Cardiac muscle cell (in vitro differentiated cells and primary cell): ENCODE measurements at places on chromosomes 2 and 18. TPM values are rescaled to one million over a fixed set of nuclear protein-coding genes. Genes with fewer than 3 reads are reported as not detected.

GRCh38 chr2:219003267-219003634 lies 10.0 kb upstream of the CRYBA2 start:
- DNase-seq, result no peak
- H3K27ac ChIP-seq, result no peak overlapping the region
- peaks cover 15% of the 10 kb centered on the region for H3K4me1 ChIP-seq
- H3K27me3 ChIP-seq, result peaks cover 100% of the 10 kb centered on the region

GRCh38 chr2:213246497-213247281 lies 37.6 kb upstream of the SPAG16 start:
- no peaks in the 10 kb centered on the region for H3K36me3 ChIP-seq
- H3K27me3 ChIP-seq, result no peaks in the 10 kb centered on the region
- H3K4me1 ChIP-seq, result no peaks in the 10 kb centered on the region
- peak; percentile 73 for DNase-seq
- no peak overlapping the region for H3K4me3 ChIP-seq
- H3K27ac ChIP-seq, result no peak overlapping the region

DNA sequence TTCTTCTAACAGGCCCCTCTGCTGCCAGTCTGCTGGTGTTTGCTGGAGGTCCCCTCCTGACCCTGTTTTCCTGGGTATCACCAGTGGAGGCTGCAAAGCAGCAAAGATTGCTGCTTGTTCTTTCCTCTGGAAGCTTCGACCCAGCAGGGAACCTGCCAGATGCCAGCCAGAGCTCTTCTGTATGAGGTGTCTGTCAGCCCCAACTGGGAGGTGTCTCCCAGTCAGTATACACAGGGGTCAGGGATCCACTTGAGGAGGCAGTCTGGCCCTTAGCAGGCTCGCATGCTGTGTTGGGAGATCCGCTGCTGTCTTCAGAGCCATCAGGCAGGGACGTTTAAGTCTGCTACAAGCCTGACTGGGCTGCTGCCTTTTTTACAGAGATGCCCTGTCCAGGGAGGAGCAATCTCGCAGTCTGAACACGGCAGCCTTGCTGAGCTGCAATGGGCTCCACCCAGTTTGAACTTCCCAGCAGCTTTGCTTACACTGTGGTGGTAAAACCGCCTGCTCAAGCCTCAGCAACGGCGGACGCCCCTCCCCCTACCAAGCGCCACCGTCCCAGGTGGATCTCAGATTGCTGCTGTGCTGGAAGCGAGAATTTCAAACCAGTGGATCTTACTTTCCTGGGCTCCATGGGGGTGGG lies 29.9 kb downstream of the CHCHD5 start:
- H3K4me3 ChIP-seq, result no peak overlapping the region
- H3K4me1 ChIP-seq, result no peaks in the 10 kb centered on the region
- no peak overlapping the region for H3K27ac ChIP-seq
- no peak for DNase-seq
- no peaks in the 10 kb centered on the region for H3K27me3 ChIP-seq

- H3K4me1 ChIP-seq, result no peaks in the 10 kb centered on the region
- no peak overlapping the region for H3K27ac ChIP-seq
- no peak for DNase-seq
- H3K36me3 ChIP-seq, result no peaks in the 10 kb centered on the region
- H3K27me3 ChIP-seq, result no peaks in the 10 kb centered on the region
- H3K4me3 ChIP-seq, result no peak overlapping the region
Observed at GRCh38 chr2:239927424-239927981, 97.6 kb downstream of the NDUFA10 start.

LGALSL gene
- 12.8 and 15.8 TPM in 2 replicates for total RNA-seq
